ENCODE measurements at places on chromosomes 11 and 22.

- no peak for DNase-seq
Measured at GRCh38 chr11:34366522-34366921, 8.7 kb upstream of the ABTB2 start.

DNA sequence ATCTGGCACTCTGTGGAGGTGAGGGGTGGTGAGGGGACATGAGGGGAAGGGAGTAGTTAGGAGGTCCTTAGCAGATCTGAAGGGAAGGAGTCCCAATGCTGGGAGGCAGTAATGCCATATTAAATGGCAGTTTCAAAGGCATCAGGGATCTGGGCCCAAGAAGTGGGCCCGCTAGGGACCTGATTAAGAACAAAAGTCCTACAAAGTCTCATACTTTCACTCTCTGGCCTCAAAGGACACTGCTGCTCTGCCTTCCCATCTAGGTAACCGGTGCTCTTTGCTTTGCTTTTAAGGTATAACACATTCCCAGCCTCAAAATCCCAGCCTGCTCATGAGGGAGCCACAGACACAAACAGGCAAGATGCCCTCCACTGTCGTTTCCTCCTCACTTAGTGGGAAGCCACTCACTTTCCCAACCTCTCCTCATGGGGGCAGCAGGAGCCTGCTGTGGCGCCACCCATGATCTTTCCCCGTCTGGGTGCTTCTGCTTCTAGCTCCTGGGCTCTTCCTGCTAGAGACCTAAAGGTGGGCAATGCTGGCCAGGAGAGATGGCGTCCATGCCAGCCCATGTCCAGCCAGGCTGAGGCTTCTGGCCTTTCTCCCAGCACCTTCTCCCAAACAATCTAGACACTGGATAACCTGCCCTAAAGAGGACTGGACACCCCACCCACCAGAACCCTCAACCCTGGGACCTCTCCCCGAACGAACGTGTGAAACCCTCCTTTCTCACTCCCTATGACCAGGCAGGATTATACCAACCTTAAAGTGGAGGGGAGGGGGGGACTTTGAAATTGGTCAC lies 68.3 kb downstream of the PLEKHA7 start:
- DNase-seq, result peak; percentile 2

DNA sequence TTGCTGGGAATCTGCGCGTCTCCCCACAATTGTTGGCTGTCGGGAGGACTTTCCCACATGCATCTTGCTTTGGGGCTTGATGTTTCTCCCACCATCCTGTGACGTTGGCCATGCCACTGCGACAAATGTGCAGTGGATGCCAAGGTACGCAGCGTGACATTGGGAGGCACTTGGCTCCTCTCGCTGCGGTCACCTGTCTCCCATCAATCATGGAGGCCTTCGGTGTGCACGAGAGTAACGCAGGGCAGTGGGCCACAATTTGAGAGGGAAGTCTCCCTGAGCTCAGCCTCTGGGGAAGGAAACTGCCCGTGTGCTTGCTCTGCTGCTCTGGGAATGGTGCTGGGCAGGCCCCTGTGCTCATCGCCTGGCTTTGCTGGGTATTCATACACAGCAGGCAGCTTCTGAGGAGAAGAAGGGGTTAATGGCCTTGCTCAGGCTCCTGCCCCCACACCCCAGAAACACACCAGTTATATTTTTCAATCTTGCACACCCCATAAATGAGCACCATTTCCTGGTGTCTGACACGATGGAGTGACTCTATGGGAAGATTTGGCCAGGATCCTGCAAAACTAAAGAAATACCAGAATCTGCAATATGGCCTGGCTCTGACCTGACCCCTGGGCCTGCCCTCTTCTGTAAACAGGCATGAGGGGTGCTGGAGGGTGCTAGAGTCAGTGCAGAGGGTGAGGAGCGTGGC lies 153.5 kb downstream of the ADAMTS15 start:
- no peak for DNase-seq

GRCh38 chr11:70158201-70158600 lies 44.9 kb upstream of the FADD start:
- DNase-seq, result no peak

- peak; percentile 26 for DNase-seq
Measured at GRCh38 chr11:19366992-19367709, 126.4 kb upstream of the E2F8 start.

- no peak for DNase-seq
Measured at GRCh38 chr22:27727673-27728451, 73.7 kb downstream of the MN1 start.

DNA sequence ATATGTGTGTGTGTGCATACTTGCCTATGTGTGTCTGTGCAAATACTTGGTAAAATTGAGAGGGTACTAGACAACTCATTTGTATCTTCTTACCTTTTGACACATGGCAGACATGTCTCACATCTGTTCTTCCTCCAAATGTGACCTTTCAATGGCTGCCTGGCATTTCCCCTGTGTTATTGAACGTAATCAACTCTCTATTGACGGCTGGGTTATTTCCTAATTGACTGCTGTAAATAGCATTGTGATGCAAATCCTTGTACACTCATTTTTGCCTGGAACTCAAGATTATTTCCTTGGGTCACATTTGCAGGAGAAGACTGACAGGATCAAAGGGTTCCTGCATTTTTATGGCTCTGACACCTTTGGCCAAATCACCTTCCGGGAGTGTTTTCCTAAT lies 37.4 kb downstream of the KCNQ1 start:
- no peak for DNase-seq

DNA sequence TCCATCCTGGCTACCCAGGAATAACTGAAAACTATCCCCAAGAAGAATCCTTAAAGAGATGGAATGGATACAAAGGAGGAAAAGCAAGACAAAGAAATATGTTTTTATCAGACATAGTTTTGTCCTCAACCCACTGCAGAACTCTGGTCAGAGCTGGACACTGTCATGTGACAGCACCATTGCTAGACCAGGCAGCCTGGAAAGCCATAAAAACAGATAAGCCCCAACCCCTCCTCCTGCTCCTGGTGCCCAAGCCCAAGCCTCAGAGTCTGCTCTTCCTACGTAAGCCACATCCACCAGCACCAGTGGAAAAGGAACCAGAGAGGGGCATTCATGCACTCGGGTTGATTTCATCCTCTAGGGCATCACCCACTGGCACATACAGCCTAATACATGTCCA lies 116.9 kb downstream of the TRIM29 start:
- no peak for DNase-seq

DNA sequence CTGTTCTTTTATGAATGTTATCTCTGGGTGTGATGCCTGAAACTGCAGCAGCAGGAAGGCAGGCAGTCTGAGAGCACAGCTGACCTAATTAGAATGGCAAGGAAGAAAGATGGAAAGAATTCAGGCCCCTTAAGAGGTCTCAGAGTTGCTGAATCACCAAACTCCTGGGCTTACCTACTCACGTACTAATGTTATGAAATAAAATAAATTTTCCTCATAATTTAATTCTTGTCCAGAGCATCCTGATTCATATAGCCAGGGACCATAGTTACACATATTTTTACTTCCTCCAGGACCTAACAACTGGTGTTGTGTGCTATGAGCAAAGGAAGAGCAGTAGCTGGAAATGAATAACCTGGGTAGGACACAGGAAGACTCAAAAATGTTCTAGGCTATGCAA lies 41.9 kb downstream of the SNX19 start:
- no peak for DNase-seq

DNA sequence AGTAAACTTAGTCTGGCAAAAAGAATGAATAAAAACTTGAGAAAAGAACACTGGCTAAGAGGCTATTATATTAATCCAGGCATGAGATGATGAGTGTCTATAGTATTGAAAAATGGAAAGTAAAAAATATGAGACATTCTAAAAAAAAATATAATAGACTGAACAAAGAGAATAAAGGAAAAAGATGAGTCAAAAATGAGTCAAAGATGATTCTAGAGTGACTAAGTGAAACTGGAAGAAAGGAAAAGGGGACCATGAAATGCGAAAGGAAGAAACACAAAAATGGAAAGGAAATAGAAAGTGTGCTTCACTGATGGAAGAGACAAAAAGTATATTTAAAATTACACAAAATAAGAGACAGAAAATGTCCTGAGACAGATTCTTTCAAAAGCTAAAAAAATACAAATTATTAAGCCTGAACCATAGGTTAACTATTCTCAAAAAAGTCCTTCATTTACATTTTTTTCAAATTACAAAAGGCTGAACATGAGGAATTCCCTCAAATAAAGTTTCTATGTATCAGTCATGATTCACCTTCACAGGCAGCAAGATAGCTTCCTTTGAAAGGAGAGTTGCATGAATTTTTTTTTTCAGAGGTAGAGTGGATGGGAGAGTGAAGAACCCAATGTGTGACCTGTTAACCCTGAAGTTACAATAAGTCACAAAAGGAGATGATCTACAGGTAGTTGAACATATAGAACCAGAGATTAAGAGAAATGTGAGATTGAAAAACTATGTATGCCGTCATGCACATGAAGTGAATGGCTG lies 75.2 kb downstream of the EIF3M start:
- no peak for DNase-seq

DNA sequence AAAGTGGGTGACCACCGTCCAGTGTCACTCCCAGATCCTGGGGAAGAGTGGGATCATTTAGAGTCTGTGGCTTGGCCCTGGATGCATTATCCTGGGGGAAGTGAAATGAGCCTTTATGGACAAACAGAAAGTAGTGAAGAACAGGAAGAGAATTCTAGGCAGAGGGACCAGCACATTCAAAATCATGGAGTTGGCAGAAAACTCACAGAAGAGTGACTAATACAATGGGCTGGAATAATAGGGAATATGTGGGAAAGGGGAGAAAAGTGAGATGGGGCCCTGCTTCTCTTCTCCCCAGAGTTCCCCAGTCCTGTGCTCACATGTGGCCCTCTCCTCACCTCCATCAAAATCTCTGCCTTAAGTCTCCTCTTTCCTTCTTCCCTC lies 84.3 kb downstream of the CCDC81 start:
- no peak for DNase-seq

DNA sequence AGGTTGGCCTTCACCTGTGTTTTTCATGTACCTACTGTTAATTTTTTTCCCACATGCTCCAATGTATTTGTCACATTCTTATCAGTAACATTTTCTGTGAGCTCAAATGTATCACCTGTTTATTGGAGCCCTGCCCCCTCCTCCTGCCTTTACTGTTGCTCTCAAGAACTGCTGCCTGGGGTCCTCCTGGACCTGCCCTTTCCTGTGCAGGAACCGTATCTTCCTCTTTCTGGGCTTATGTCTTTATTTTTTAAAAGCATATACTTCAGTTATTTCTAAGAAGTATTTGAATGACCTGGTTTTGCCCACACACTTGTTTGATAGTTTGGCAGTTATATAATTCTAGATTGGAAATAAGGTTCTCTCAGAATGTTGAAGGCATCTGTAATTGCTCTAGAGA lies 5.9 kb downstream of the FAM118B start:
- DNase-seq, result no peak

DNA sequence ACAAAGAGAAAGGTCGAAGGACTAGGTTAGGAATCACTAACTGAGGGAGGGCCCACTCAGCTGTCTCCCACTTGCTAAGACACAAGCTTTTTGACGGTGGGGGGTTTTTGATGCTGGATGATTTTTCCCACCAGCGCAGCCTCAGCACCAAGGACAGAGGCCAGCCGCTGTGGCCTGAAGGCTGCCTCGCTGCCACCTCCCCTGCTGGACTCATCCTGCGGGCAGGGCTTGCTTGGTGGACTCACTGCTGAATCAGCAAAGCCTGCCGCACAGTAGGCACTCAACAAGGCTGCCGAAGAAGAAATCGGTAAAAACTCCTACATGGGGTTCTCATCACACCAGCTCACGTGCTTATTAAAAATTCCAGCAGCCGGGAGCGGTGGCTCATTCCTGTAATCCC lies 2.6 kb downstream of the ALG12 start:
- no peak for DNase-seq

- no peak for DNase-seq
Measured at GRCh38 chr11:114116357-114116756, 56.8 kb downstream of the ZBTB16 start.

DNA sequence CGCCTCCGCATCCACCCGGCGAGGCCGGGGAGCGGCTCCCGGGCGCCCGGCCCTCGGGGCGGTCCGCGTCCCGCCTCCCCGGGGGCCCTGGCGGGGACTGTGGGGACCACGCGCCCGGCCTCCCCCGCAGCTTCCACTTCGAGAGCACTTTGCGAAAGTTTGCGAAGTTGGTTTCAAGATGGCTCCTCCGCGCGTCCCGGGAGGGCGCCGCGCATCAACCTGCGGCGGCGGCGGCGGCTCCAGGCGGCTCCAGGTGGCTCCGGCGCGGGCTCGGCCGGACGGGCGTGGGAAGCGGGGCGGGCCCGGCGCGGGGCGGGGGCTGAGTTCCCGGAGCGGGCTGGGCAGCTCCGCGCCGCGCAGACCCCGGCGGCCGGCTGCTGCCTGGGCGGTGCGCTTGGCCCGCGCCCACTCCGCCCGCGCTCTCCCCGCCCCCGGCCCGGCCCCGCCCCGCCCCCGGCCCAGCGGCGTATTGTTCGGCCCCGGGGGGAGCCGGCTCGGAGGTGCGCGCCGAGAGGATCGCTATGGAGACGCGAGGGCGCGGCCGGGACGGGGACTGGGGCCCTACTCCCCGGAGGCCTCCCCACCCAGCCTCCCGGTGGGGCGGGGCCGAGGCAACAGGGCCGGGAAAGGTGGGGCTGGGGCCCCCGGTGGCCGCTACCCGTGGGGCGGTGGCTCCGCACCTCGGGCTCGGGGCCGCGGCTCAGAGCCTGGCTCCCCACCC lies at the start of gene CELSR1:
TSS of gene CELSR1 (minus strand) at position 396 of the 721 bp plus-strand sequence. CDS start 450 bp downstream, outside the sequence.
- no peak for DNase-seq

GRCh38 chr11:102546923-102547471 lies 16.4 kb upstream of the MMP7 start:
- no peak for DNase-seq

DNA sequence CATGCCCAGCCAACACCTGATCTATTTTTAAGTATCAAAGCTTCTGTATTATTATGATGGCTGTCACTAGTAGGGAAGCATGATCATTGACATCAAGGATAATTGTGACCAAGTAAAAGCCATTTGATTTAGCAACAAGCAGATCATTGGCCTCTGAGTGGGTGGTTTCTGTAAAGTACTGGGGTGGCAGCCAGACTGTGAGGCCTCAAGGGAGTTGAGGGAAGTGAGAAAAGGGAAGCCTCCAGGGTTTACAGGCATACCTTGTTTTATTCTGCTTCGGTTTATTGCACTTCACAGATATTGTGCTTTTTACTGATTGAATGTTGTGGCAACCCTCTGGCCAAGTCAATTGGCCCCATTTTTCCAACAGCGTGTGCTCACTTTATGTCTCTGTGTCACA lies 60.1 kb downstream of the PRR5L start:
- DNase-seq, result no peak

DNA sequence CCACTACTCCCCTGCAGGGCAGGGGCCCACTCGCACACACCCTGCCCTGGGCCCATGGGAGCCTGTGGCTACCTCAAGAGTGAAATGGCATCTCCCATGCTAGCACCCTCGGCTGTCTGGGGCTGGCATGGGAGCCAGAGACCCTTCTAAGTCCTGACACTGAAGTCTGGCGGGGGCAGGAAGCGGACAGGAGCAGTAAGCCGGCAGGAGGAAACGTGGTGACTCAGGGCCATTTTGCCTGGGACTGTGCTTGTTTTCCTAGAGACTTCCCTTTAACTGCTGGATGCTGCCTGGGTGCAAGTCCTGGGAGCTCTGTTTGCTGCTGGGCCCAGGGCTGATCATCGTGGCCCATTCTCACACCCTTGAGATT lies 16.8 kb downstream of the RELT start:
- DNase-seq, result no peak

- DNase-seq, result no peak
Measured at GRCh38 chr11:57336111-57336666, 497 bp upstream of the SSRP1 start.

- no peak for DNase-seq
Measured at GRCh38 chr11:14857621-14858020, 34.4 kb downstream of the CYP2R1 start.

GRCh38 chr11:81941998-81942397 lies 791.7 kb downstream of the FAM181B start:
- no peak for DNase-seq
